ENCODE measurements at places on chromosomes 1 and 21.

GRCh38 chr1:178632653-178633052, 92.4 kb upstream of the RALGPS2 start:
- no peak overlapping the region for H3K27ac ChIP-seq
- no peak overlapping the region for H3K4me3 ChIP-seq
- DNase-seq = no peak
- H3K36me3 ChIP-seq = no peaks in the 10 kb centered on the region

DNA sequence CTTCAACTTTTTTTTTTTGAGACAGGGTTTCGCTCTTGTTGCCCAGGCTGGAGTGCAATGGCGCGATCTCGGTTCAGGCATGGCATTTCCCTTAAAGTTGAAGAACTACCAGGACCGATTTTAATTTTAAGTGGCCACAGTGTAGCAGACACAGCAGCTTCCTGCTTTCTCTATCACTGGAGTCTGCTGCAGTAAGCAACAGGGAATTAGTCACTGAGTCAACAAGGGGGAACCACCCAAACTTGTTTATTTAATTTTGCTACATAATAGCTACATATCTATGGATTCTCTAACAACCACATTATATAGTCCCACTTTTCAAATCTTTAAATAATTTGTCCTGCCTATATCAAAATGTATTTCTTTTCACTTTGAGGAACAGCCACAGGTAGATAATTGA, 12.5 kb upstream of the TNNI3K start:
- no peak overlapping the region for H3K4me3 ChIP-seq
- no peaks in the 10 kb centered on the region for H3K4me1 ChIP-seq
- no peaks in the 10 kb centered on the region for H3K27me3 ChIP-seq
- no peak for DNase-seq
- H3K27ac ChIP-seq = no peak overlapping the region
- no peaks in the 10 kb centered on the region for H3K36me3 ChIP-seq

DNA sequence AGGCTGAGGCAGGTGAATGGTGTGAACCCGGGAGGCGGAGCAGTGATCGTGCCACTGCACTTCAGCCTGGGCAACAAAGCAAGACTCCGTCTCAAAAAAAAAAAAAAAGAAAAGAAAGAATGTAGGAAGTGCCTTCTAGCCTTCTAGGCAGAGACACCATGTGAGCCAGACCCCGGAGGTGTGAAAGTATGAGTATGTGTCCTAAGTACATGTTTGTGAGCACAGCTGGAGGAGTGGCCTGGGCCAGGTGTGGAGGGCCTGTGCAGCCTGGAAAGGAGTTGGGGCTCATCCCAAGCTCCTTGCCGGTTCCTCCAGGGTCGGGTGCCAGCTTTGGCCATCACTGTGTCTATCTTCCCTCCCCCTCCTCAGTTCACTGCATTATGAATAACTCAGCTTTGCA, 13.0 kb downstream of the SOX13 start:
- peaks cover 48% of the 10 kb centered on the region for H3K4me1 ChIP-seq
- no peak overlapping the region for H3K4me3 ChIP-seq
- H3K27ac ChIP-seq = no peak overlapping the region
- H3K36me3 ChIP-seq = peaks cover 7% of the 10 kb centered on the region

DNA sequence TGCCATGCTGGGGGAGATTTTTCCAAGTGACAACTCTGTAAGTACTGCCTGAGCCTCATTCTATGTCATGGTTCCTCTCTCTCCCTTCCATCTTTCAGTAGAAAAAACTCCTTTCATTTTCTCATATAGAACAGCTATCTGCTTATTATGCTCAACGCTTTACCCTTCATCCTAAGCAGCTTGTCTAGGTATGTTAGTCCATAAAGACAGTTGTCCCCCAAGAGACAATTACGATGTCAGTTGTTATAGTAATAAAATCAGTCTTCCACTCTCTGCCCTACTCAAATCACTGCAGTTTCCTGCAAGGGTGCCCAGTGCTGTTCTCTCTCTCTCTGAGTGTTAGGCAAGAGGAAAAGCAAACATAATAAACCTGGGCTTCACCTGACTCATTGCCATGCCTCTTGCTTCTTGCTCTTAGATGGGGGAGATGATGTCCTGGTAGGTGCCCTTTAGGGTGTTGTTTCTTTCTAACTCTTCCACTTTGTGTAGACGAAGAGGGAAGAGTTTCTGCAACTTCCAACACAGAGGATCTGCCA, 59.4 kb downstream of the PAPPA2 start:
- no peaks in the 10 kb centered on the region for H3K27me3 ChIP-seq
- no peak overlapping the region for H3K27ac ChIP-seq

GRCh38 chr1:167722152-167722869, 529 bp downstream of the MPZL1 start:
- no peak overlapping the region for H3K27ac ChIP-seq
- H3K4me3 ChIP-seq = peak overlapping the region; percentile 95
- peak; percentile 55 for DNase-seq
- H3K36me3 ChIP-seq = peaks cover 4% of the 10 kb centered on the region

GRCh38 chr1:182666706-182667105, 17.7 kb downstream of the RGS8 start:
- no peak overlapping the region for H3K4me3 ChIP-seq
- H3K27me3 ChIP-seq = no peaks in the 10 kb centered on the region
- no peaks in the 10 kb centered on the region for H3K36me3 ChIP-seq
- DNase-seq = no peak

DNA sequence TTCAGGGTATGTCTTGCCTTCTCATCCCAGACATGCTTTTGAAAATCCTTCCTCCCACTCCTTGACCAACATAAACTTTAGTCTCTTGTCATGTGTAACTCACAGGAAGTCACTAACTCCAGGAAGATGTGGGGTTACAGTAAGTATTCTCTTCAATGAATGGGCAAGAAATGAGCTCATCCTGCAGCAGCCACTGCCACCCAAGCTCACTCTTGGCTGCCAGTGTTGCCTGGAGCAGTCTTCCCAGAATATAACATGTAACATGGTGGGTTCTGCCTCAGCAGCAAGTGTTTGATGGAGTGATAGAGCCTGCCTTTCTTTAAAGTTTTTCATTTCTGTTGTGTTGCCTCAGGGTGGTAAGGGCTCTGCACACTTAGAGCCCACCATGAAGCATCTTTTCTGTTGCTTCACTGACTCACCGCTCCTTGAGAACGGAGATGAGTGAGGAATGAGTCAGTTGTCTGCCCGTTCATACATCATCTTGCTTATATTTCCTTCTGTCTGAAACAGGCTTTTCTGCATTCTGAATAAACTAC, 187.0 kb downstream of the TPR start:
- no peaks in the 10 kb centered on the region for H3K27me3 ChIP-seq
- no peak overlapping the region for H3K4me3 ChIP-seq
- no peaks in the 10 kb centered on the region for H3K36me3 ChIP-seq

DNA sequence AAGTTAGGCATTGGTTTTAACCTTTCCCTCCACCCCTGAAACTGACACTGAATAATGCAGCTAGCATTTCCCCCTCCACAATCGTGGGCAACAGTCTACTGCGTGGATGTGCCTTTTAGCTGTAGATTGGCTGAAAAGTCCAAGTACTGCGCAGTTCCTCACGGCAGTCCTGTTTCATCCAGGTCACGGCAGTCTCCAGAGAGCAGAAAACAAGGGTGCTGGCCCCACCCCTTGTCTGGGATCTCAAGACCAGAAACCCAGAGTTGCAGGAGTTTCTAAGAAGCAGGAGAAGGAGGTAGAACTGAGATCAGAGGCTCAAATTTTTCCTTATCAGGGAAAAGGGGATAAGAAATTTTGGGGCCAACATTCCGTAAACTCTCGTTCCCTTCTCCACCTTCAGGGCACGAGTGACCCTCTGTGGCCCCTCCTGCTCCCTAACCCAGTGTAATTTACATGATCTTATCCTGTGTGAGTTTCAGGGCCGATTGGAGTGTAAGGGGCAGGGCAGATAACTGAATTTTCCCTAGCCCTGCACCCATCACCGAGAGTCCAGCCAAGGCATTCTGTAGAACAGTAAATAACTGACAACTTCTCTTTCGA, 25.9 kb upstream of the PLA2G2C start:
- H3K27ac ChIP-seq = no peak overlapping the region
- H3K27me3 ChIP-seq = no peaks in the 10 kb centered on the region
- DNase-seq = no peak
- no peak overlapping the region for H3K4me3 ChIP-seq
- H3K36me3 ChIP-seq = 0 out of 2 replicates have a peak, but pooled peaks cover 4% of the 10 kb centered on the region
- no peaks in the 10 kb centered on the region for H3K4me1 ChIP-seq

DNA sequence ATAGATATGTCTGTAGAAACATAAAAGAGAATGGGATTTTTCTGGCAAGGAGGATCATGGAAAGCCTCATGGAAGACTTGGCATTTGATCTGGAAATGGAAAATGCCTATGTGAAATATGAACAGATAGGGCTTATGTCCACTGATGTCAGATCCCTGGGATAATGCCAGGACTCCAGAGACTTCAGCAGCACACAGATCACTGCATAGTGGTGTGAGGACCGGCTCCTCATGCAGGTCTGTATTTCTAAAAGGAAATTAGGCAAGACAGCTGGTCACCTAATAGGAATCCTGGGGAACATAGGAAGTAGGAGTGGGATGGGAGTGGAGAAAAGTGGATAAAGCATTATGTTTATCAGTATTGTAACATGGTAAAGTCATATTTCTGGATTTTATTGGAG, 56.8 kb upstream of the IPO9 start:
- H3K27me3 ChIP-seq = no peaks in the 10 kb centered on the region
- H3K36me3 ChIP-seq = peaks cover 26% of the 10 kb centered on the region
- H3K27ac ChIP-seq = no peak overlapping the region
- DNase-seq = no peak
- H3K4me1 ChIP-seq = no peaks in the 10 kb centered on the region

DNA sequence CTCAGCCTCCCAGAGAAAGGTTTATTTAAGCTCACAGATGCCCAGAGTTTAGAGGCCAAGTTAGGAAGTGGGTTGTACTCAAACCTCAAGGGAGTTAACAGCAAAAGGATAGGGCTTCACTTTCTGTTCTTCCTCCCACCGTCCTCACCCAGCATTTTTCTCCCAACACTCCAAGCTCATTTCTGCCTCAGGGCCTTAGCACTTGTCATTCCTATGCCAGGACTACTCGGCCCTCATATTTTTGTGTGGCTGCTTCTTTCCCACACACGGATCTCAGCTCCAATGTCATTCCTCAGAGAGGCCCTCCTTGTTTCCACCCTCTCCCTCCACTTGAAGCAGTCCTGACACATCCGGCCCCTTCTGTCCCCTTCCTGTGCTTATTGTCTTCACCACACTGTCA, 12.9 kb downstream of the FAM43B start:
- H3K27me3 ChIP-seq = no peaks in the 10 kb centered on the region
- H3K27ac ChIP-seq = no peak overlapping the region
- DNase-seq = no peak
- no peaks in the 10 kb centered on the region for H3K36me3 ChIP-seq
- no peak overlapping the region for H3K4me3 ChIP-seq
- H3K4me1 ChIP-seq = no peaks in the 10 kb centered on the region

GRCh38 chr1:37021502-37021901, 12.8 kb downstream of the GRIK3 start:
- no peaks in the 10 kb centered on the region for H3K4me1 ChIP-seq
- no peaks in the 10 kb centered on the region for H3K27me3 ChIP-seq
- H3K27ac ChIP-seq = no peak overlapping the region
- H3K36me3 ChIP-seq = no peaks in the 10 kb centered on the region

All from H9 (cell line).